Right atrium auricular region (tissue), 2 donors: ENCODE measurements at places on chromosomes 2 and 18. TPM values are rescaled to one million over a fixed set of nuclear protein-coding genes. Genes with fewer than 3 reads are reported as not detected.

GRCh38 chr2:9665898-9666297 lies 35.1 kb upstream of the YWHAQ start:
- H3K27me3 ChIP-seq = no peaks in the 10 kb centered on the region
- H3K4me1 ChIP-seq = no peaks in the 10 kb centered on the region
- H3K4me3 ChIP-seq = no peak overlapping the region

DNA sequence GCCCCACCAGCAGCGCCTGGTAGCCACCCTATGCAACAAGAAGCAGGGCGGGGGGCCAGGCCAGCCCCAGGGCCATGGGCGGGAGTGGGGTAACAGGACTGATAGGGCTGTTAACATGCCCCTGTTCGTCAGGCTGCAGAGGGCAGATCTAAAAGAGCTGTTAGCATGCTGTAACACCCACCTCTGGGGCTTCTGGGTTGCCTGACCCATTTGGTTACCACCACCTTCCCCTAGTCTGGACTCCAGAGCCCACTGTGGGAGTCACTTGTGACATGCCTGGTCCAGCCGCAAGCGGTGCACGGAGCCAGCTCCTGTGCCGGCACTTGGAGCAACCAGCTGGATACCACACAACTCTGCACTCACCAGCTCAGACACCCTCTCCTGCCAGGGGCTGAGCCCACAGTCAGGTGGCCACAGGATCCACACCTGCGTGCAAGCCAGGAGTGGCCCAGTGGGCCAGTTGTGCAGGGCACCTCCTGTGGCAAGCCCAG lies 2.1 kb downstream of the METTL8 start:
- H3K36me3 ChIP-seq = no peaks in the 10 kb centered on the region
- no peaks in the 10 kb centered on the region for H3K27me3 ChIP-seq
- DNase-seq = no peak
- no peak overlapping the region for H3K4me3 ChIP-seq
- H3K4me1 ChIP-seq = peaks cover 10% of the 10 kb centered on the region

Gene DPYSL5
- 0.12 TPM for total RNA-seq

Gene ZNF804A
- not detected for total RNA-seq

Gene CAPN14
- 0.16 TPM for total RNA-seq

Gene SCRN3
- total RNA-seq = 23.5 TPM

Gene FHOD3
- total RNA-seq = 114 TPM
